Stimulated activated CD8-positive, alpha-beta memory T cell treated with anti-CD3 and anti-CD28 coated beads, Interleukin-4, amount 100 ng/mL, for 4 hours (primary cell): ENCODE measurements at places on chromosomes 7 and 10.

DNA sequence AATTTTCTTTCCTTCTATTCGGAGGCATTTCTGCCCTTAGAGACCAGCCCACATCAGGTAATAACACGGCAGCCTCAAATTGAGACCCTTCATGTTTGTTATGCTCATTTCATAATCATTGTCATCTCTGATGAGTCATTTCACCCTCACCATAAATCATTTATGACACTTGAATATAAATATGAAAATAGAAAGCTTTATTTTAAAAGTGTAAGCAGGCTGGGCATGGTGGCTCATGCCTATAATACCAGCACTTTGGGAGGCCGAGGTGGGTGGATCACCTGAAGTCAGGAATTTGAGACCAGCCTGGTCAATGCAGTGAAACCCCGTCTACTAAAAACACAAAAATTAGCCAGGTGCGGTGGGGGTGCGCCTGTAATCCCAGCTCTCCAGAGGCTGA is 57.4 kb upstream of the EGFR start:
- no peak for DNase-seq

DNA sequence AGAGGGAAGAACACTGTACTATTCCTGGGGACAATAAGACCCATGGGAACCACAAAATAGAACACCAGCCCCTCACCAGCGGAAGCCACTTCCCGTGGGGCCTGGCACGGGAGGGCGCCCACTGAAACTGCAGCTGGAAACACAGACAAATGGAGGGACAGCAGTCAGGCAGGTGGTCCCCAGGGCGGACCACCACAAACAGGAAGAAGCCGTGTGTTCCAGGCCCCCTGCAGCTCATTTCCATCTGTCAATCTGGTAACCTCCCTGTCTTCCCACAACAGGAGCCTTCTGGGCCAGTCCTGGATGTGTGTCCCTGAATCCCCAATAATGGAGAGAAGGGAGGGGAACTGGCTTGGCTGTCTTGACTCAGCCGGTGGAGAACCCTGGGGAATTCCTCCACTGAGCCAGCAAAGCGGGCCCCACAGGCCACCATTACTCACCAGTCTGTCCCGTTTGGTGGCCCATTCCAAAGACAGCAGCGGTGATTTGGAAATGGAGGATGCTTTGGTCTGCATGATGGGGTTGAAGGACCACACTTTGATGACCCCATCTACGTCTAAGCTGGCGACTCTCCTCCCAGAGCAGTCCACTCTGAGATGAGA is 16.7 kb downstream of the WDR91 start:
- no peak for DNase-seq

DNA sequence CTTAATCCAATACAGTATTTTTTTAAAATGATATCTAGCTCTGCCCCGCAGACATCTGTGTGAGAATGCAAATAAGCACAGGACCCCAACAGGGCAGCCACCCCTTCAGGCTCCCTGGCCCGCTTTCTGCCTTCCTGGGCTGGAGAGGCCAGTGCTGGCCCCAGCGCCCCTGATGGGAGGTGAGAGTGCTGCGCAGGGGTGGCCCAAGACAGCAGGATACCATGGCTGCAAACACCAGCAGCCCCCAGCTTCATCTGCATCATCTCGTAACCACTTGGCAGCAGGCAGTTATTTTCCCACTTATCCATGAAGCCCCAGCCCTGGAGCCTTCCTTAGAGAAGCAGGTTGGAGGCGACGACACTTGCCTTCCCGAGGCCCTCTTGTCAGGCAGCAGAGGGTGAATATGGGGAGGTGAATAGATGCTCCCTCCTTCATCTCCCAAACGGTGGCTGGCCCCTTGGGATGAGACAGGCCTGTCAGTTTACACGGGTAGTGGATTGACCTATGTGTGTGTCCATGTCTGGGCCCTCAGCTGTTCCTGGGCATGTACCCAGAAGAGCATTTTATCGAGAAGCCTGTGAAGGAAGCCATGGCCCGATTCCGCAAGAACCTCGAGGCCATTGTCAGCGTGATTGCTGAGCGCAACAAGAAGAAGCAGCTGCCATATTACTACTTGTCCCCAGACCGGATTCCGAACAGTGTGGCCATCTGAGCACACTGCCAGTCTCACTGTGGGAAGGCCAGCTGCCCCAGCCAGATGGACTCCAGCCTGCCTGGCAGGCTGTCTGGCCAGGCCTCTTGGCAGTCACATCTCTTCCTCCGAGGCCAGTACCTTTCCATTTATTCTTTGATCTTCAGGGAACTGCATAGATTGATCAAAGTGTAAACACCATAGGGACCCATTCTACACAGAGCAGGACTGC is 71.2 kb downstream of the ALOX5 start:
- DNase-seq = no peak

DNA sequence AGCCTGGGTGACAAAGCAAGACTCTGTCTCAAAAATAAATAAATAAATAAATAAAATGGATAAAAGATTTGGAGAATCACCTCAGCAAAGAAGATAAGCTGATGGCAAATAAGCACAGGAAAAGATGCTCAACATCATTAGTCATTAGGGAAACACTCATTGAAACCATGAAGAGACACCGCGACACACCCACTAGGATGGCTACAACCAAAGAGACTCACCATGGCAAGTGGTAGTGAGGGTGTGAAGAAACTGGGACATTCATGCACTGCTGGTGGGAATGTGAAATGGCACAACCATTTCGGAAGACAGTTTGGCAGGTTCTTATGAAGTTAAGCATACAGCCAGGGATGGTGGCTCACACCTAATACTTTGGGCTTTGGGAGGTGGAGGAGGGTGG is 37.8 kb upstream of the FXYD4 start:
- no peak for DNase-seq

DNA sequence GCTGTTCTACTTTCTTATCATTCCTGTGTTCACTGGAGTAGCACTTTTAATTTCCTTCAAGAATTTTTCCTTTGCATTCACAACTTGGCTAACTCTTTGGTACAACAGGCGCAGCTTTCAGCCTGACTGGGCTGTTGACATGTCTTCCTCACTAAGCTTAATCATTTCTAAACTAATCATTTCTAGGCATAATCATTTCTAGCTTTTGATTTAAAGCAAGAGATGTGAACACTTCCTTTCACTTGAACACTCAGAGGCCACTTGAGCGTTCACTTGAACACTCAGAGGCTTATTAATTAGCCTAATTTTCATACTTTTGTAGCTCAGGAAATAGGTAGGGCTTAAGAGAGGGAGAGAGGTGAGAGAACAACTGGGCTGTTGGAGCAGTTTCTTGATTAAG is 15.9 kb downstream of the C10orf90 start:
- DNase-seq = no peak

DNA sequence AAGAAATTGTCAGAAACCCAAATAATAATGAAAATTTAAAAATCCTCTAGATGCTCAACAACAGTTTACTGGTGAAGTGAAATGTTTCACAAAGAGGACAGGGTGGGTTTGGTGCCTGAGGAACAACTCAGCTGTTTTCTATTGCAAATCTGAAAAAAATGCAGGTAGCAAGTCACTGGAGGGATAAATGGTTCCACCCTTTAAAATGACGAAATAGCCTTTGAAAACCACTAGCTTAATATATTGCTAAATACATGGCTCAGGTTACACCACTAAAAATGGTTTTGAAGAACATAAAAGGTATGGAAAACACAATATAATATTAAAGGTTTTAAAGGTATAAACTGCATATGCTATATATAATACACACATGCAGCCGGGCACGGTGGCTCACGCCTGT is 69.5 kb downstream of the LMBR1 start:
- DNase-seq = no peak

GRCh38 chr7:25860275-25861163 is 291.5 kb upstream of the NFE2L3 start:
- DNase-seq = no peak

DNA sequence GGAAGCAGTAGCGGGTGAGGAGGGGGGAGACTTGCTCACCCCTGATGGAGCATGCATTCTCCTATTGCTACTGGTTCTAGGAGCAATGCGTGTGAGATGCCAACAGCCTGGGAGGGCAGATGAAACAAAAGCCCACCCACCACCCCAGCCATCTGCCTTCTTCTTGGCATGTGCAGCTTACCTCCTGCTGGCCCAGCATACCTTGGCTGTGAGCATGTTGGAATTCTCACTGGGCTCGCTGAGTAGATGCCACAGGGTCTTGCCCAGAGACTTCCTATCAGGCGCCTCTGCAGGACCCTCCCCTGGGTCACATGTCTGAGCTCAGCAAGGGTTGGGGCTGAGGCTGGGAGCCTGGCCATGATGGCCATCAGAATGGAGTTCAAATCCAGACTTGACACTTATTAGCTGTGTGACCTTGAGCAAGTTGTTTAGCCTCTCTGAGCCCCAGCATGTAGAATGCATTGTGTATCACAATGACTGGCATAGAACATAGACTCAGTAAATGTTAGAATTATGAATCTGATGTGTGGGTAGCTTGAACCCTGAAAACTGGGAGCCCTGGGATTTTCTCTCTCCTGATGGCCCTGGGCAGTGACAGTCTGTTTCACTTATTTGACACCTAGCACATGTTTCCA is 38.2 kb downstream of the CDH23 start:
- DNase-seq = no peak

DNA sequence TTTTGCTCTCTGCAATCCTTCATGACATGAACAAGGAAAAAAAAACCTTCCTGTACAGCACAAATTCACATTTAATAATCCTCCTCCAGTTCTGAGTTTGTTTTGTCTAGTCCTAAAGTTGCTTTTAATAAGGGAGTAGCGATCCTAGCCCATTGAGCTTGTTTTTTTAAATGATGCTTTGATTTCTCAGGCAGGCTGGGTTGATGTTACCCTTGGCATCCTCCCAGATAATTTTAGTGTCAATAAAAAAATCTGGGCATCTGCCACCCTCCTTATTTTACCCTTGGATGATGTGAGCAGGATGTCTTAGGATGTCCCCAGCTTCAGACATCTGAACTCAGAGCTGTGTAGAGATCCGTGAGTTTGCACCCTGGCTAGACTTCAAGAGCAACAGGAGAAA is 33.9 kb upstream of the PROSER2 start:
- no peak for DNase-seq

- no peak for DNase-seq
Measured at GRCh38 chr7:81361769-81362312, 408.0 kb downstream of the HGF start.

DNA sequence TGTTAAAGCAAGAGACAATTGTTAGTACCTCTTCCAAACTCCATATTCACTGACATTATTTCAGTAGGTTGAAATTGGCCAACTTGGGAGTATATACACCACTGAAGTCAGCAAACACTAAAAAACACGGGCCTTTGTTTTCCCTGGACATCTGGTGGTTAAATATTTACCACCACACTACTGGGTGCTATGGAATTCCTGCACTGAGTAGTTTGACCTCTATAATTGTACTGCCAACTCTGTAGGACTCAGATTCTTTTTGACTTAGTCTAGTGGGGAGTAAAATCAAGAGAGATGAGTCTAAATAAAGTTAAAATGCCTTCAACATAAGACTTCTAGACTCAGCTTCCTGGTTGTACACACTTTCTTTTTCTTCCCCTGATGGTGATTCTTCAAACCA is 41.3 kb upstream of the TES start:
- no peak for DNase-seq

- DNase-seq = no peak
Measured at GRCh38 chr7:127718340-127718679, 66.3 kb downstream of the SND1 start.

DNA sequence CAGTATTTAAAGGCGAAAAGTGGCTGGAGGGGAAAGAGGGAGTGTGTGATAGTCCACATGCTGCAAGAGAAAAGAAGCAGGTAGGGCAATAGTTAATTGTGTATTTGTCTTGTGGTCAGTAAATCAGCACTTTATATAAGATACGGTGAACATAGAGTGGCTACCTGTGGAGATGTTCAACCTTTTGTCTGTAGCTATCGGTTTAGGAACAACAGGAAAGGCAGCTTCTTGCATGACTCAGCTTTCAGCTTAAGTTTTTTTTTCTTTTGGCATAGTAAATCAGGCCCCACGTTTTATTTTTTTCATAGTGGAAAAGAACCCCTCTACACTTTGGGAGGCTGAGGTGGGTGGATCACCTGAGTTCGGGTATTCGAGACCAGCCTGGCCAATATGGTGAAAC is 14.2 kb upstream of the MTPN start:
- no peak for DNase-seq

- DNase-seq = no peak
Measured at GRCh38 chr10:102611514-102612087, 32.7 kb upstream of the TRIM8 start.
